ENCODE measurements at places on chromosomes 7 and 10.

- peak; percentile 76 for DNase-seq
These were observed 44.5 kb downstream of the STARD3NL start for GRCh38 chr7:38222481-38223096.

DNA sequence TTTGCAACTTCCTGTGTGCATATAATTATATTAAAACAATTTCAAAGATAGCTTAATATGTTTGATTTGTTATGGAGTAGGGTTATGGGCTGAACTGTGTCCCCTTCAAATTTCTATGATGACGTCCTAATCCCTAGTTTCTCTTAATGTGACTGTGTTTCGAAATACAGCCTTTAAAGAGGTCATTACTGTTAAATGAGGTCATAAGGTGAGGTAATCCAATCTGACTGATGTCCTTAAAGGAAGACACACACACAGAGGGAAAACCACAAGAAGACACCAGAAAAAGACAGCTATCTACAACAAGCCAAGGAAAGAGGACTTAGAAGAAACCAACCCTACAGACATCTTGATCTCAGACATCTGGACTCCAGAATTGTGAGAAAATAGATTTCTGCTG, 407.4 kb downstream of the MAGI2 start:
- no peak for DNase-seq

- no peak for DNase-seq
These were observed 432.6 kb downstream of the SDK1 start for GRCh38 chr7:3733541-3734140.

GRCh38 chr7:23261843-23262452, 15.4 kb downstream of the GPNMB start:
- DNase-seq = peak; percentile 81

DNA sequence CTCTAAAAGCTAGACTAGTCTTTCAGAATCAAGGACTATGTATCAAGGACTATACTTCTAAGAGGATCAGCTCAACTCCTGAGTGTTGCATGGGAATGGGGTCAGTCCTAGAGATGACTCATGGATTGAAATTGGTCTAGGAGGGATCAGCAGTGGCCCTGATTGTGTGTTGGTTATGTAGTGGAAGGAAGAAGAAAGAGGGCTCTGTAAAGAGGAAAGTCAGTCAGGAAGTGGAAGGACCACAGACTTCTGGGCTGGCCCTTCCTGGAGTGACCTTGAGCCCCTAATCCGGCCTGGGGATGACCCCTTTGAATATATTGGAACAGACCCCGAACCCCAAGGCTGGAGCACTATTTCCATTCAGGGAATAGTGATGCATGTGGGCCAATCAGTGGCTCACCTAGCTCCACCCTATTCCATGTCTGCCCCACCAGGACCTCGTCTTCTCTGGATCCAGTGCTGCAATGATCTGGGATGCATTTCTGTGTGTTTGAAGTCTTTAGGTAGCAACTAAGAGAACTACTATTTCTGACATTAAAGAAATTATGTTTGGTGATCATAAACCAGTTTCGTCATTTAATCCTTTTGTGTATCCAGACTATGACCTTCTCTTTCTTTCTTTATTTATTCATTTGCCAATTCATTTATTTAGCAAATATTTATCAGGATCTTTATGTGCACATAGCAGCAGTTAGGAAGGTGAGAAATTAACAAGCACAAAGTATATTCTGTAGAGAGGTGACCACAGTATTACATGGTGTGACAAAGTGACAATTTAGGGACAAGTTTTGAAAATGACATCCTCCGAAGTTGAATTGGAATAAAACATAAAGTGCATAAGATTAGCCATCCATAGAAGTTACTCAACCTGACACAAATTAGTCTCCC, 48.6 kb upstream of the KIF5B start:
- no peak for DNase-seq

- DNase-seq = no peak
These were observed 159.6 kb upstream of the TPK1 start for GRCh38 chr7:144995495-144995894.

GRCh38 chr10:57303566-57303965, 942.5 kb upstream of the ZWINT start:
- DNase-seq = no peak

GRCh38 chr10:59894114-59894513, 12.2 kb downstream of the CCDC6 start:
- DNase-seq = no peak

DNA sequence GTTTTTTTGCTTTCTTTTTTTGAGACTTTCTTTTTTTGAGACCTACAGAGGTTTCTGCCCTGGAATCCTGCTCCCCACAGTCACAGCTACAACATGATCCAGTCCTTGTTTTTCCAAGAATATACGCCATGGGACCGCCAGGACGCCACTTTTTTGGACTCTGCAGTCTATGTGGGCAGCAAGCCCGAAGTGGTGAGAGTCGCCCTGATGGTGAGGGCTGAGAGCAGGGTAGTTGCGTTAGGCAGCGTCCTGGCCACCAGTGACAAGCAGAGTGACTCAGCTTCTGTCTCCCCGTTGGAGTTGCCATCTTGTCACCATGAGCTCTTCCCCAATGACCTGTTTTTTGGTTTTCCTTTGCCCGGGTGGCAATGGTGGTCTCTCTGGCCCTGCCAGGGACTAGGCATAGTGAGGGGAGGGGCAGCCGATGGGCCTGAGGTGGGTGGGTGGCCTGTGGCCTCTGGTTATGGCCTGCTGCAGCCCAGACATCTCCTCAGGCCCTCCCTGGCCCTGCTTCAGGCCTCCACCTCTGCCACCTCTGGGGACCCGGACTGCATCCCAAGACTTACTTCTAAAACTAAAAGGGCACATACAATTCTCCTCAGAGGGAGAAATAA, 88.0 kb upstream of the MALRD1 start:
- DNase-seq = no peak

DNA sequence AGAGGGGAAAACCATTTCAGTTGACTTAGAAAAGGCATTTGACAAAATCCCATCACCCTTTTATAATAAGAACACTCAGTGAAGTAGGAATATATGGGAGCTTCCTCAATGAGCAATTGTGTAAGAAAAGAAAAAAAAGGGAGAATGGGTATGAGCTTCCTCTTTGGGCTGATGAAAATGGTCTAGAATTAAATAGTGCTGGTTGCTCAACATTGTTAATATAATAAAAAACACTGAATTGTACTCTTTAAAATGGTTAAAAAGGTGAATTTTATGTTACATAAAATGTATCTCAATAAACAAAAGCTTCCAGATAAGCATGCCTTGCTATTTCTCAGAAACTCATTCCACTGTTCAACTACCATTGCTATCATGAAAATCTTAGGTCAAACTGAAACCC, 40.6 kb downstream of the LRRC17 start:
- DNase-seq = no peak

DNA sequence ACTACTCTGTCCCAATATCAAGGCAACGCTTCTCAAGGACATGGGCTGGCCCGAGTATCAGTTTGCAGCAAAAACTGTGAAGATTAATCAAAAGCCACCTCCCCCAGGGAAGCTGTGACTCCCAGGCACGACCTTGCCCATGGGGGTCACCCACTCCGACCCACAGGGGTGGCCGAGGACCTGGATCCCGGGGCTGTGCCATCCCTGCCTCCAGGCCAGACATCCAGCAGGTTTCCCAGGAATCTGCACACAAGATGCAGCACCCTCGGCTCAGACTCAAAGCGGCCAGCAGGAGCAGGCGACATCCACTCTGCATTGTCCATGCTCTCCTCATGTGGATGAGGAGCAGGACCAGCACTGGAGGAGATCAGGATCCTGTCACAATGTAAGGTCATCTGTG, 39.8 kb downstream of the PTPRN2 start:
- DNase-seq = no peak

DNA sequence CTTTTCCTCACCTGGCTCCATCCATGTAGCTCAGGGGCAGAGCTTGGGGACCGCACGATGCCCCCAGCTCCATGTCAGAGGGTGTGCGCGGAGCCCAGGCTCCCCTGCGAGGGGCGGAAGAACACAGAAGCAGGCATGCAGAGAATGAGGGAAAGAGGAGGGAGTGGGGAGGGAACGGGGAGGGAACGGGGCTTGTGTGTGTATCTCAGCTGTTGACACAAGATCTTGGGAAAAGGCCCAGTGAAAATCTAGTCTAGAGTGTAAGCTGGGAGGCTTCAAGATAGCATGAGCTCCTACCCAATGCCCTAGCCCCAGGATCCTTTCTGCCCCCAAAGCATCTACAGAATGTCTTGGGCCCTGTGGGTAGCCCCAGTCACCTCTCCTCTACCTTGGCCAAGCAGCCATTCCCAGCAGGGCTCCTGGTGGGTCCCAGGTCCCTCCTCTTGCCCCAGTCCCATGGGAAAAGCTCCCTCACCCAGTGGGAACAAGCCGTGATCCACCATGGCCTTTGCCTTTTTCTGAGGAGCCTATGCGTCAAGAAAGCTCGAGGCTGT, 25.1 kb upstream of the NDST2 start:
- DNase-seq = no peak

GRCh38 chr10:50395271-50395670, 144.0 kb upstream of the ASAH2 start:
- no peak for DNase-seq

GRCh38 chr10:109823196-109823595, 100.1 kb downstream of the XPNPEP1 start:
- DNase-seq = no peak

- DNase-seq = no peak
These were observed 13.8 kb upstream of the JCAD start for GRCh38 chr10:30073045-30073766.

DNA sequence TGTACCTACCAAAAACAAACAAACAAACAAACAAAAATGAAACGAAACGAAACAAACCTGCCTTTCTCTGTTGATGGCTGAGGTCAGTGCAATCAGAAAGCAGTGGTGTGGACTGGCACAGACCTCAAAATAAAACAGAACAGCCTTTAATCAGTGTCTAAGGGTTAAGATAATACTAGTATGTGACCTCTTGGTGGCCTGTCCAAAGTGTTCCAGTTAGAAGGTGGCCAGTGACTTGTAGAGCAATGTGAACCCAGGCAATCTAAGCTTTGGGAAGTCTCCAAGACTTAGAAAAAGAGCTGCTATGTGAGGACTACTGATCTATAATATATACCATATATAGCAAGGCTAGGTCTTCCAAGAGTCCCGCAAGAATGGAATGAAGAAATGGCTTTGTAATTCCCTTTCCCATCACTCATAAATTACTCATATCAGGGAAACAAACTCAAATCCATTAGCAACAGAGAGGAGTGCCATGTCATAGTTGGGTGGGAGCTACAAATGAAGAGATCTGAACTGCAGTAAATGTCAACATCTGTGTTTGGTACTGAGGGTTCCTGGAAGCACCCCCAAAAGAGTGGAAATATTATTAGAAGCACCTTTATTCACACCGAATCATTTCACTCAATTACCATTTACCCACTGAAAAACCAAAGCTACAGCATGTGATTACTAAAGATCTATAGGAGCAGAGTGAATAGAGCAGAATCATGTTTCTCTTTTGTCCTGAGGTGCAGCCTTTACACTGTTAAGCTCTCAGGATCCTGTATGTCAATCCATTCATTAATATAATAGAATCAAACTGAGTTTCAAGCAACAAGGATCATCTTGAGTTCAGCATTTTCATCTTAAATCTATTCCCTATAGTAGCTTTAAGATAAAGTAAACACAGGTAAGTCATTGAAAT, 28.0 kb downstream of the ABLIM1 start:
- no peak for DNase-seq

DNA sequence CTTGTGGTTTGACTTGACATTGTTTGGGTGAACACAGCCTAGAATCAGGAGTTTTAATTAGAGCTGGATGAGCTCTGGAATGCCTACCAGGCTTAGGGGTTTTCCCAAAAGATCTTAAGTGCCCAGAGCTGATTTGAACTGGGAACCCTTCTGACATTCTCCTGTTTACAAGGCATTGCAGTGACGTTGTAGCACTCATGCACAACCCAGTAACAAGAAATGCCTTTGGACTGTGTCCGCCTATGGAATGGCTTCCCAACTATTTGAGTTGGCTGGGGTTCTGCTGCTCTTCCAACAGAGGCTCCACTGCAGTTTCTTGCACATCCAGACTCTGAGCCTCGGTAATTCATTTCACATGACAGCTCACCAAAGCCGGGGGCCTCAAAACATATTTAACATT, 76.7 kb upstream of the MKX start:
- DNase-seq = no peak

GRCh38 chr7:111076205-111076604, 14.7 kb upstream of the LRRN3 start:
- peak; percentile 41 for DNase-seq

- DNase-seq = peak; percentile 37
These were observed 488 bp downstream of the MTERF1 start for GRCh38 chr7:91880016-91880412.

DNA sequence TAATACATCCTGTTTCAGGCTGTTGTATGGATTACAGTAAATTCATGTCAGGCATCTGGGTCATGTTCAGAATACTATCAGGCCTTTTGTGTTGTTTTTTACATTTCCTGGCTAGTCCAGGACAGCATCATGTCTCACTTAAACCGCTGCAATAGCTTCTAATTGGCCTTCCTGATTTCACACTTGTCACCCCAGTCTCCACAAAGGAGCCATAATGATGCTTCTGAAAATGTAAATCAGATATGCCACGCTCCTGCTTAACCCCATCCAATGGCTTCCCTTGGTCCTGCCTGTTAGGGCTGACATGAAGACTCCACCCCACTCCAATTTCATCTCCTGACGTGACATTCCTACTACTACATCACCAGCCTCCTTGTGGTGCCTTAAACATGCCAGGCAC, 220.0 kb downstream of the CACNA2D1 start:
- no peak for DNase-seq

DNA sequence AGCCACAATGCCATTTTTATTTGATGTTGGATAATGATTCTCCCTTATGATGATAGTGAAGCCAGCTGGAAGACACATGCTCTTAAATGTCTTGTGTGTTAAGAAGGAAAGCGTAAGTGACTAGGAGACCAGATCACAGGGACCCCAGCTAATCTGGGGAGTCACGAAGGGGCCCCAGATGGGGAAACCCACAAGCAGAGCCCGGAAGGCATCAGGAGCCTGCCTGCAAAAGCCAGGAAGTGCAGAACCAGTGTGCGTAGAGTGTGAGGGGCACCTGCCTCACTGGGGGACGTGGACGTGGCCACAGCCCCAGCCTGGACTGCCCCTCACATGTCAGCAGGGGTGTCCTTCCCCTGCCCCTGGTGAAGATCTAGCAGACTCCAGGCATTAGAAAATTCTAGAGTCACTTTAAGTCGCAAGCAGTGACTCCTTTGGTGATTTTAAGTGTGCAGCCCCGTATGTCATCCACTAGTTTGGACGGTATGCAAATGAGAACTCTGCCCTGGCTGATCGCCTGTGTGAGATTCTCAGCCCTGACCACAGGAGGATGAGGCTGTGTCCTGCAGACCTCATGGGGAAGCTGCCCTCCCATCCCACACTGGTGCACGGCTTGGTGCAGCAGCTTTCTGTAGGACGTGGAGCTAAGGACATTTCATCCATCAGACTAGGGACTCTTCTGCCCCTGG, 243.0 kb downstream of the WDR37 start:
- no peak for DNase-seq

Measured in ACHN (cell line).